ENCODE measurements at places on chromosomes 4 and X.

GRCh38 chr4:153232768-153233167 is 28.5 kb downstream of the TRIM2 start:
- no peak for DNase-seq

- DNase-seq: no peak
Observed at GRCh38 chr4:6342530-6343293, 73.1 kb downstream of the WFS1 start.

DNA sequence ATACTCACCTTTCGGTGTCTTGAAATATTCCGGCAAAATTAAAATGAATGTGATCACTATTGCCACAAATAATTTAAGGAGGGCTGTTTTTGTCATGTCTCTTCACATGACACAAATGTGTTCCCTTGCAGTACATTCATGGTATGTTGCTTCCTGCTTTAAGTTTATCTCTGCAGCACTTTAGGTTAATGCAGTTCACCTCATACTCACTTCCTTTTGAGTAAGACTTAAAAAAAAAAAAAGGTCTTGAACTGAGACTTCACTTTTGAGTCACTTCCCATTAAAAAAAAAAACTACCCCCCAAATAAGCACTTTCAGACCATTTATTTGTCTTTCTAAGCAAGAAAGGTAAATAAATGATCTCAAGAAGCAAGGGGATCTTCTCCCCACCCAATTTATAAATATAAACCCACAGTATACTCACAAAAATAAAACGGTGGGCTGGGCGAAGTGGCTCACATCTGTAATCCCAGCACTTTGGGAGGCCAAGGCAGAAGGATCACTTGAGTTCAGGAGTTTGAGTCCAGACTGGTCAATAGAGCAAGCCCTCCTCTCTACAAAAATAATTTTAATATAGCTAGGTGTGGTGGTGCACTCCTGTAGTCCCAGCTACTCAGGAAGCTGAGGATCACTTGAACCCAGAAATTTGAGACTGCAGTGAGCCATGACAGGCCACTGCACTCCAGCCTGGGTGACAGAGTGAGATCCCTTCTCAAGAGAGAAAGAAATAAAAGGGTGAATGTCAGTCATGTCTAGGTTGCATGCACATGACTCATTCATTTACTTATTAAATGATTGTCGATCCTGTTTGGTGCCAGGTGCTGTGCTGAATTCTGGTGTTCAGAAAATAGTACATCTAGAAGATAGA is at the start of gene TMEM156:
Gene TMEM156, minus strand, starts transcription at position 192 of the 868 bp plus-strand sequence. Its CDS starts 96 bp downstream, at position 96.
- peak; percentile 56 for DNase-seq

DNA sequence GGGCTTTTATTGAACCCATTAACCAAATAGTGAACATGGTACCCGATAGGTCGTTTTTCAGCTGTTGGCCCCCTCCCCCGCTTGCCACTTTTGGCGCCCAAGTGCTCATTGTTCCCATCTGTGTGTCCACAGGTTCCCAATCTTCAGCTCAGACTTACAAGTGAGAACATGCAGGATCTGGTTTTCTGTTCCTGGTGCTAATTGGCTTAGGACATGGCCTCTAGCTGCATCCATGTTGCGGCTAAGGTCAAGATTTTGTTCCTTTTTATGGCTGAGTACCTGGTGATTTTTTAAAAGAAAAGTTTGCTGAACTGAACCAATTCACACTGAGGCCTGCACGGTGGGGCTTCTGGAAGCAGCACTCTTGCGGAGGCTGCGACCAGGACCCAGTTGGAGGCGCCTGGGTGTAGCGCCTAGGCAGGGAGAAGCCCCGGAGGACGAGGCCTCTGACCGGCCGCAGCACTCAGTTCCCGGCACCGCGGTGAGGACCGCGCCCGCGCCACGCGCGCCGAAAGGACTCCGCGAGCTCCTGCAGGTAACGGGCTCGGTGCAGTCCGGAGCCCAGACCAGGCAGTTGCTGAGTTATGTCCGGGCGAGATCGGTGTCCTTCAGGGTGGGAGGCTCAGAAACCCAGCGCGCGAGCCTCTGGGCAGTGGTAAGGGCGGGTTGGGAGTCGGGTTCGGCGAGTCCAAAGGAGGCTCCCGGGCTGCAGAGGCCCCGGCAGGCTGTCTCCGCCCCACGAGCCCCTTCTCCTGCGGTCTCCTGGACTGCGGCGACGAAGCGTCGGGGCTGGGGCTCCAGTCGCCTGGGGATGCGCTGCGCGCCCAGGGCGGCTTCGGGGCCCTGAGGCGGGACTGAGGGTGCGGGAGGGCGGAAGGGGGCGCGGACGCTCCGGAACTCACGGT is 15.8 kb upstream of the SLC25A4 start:
- DNase-seq: peak; percentile 50

DNA sequence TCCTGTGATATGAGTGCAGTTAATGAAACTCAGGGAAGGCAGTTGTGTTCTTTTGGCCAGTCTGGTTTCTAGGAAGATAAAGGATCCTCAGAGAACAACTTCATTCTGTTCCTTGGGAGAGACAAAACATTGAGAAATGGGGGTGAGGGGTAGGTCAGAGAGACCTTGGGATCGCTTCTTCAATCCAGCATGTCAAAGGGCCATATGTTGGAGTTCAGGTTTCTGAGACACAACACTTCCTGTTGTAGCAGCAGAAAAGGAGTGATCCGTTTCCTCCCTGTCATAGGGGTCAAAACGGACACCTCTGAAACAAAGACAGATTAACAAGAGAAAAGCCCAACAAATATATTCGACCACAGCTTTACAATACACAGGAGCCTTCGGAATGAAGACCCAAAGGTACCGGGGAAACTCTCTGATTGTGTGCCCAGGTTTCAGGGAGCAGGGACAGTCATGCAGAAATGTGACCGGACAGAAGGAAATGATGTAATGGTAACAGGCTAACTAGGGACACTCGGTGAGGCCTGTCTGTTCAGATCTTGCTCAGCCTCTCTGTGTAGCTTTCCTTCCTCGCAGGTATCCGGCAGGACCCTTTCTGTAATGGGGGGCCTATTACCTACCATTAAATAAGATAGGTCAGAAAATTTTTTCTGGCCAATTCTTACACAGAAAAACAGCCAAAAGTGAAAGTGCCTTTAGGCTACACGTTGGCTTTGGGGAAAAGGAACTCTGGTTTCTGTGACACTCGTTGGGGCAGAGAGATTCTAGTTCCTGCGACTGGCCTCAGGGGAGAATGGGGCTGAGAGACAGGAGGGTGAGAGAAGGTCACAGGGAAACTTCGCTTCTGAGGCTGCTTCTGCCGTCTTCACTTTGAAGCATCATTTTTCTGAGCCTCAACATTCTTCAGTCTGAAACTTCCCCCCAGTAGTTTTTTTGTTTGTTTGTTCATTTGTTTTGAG is 103.3 kb upstream of the TLR3 start:
- DNase-seq: no peak

GRCh38 chr4:38132107-38132673 is 172.0 kb downstream of the PTTG2 start:
- peak; percentile 76 for DNase-seq

DNA sequence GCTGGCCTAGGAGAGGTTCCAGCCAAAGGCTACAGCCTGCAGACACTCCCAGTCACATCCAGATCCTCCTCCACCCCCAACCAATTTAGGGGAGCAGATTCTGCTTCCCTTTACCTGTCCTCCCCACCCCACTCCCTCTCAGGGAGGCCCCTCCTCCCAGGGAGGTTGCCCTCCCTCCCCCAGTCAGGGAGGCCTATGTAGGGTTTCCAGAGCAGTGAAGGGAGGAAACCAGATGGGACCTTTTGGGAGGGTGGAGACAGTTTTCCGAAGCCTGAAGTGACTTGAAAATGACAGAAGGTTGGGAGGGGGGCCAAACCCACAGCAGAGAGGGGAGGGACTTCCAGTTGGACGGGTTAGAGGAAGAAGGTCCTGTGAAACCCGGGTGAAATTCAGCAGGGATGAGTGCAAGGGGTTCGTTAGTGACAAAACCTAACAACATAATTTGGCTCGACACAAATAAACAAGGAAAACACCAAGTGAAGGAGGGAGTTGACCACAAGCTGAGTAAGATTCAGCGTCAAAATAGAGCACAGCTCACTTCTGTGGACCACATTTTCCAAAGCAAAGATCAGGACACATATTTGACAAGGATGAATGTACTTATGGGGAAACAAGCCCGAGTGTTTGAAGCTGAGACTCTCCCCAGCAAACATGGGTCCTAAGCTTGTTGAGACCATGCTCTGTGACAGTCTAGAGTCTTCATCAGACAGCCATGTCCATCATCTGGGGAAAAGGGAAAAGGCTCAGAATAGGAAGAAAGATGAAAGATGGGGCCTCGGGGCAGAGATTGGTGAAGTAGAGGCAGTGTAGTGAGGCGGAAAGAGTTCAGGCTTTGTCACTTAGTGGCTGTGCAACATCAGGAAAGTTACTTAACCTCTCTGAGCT is 46.4 kb downstream of the PRPS1 start:
- DNase-seq: peak; percentile 16

DNA sequence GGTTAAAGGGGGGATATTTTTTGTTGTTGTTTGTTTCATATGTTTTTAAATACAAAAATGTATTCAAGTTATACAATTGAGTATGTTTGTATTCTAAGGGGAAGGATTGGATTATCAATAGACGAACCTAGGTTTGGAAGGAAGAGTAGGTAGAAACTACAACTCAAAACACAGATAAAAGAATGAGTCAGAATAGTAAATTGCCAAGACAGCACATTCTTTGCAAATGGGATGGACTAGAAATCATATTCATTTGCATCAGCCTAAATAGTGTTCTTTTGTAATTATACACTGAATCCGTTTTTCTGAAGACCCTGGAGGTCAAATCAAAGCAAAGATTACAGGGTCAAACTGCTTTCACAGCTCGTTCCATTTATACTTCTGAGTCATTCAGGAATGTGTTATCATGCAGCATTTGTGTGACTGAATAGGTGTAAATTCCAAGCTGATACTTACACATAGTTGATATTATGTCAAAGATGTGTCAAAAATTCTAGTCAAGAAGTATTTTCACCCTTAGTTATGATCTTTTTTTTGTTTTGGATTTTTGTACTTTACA is 273.3 kb upstream of the FAT4 start:
- no peak for DNase-seq

- DNase-seq: no peak
Observed at GRCh38 chr4:87523307-87523706, 5.9 kb downstream of the SPARCL1 start.

DNA sequence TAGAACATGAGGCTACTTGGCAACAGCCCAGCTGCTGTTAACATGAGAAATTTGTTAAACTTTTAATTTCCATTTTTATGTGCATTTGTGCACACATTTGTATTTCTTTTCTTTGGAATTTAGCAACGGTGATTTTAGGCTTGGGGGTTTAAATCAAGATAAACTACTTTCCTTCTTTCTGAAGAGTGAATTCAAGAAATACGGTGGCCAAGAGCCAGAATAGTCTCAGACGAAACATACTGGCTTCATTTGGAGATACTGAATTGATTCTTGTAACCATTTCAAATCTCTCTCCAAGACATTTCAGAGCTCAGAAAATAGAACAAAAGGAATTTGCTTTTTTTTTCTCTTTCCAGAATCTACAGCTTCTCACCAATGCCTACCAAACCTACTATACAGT is 134.1 kb upstream of the SCML1 start:
- DNase-seq: no peak

DNA sequence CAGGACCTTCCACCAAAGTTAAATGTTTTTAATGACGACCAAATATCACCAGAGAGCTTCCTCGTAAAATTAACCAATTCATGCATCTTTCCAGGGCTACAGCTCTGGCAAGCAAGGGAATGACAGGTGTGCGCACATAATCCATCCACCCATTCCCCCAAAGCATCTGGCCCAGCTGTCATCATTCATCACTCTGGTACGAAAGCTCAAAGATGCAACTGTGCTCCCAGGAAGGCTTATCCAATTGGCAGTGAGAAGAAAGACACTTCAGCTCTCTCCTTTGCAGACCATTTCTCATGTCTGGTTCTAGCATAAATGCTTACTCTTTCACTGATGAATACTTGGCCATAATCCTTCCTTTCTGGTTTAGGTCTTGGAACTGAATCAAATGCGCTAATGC is 139.2 kb downstream of the NSUN7 start:
- DNase-seq: no peak

DNA sequence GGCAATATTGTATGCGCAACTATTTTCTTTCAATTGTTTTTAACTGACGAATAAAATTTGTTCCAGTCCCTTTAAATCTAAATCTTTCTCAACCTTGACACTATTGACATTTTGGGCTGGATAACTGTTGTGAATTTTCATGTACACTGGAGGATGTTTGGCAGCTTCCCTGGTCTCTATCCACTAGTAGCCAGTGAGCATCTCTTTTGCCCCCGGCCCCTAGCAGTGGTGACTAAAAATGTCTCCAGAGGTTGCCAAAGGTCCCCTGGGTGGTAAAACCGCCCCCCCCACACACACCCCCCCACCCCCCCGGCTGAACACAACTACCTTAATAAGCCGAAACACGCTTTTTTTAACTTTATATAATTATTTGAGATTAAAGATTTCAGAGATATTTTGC is 514 bp downstream of the FANCB start:
- no peak for DNase-seq

DNA sequence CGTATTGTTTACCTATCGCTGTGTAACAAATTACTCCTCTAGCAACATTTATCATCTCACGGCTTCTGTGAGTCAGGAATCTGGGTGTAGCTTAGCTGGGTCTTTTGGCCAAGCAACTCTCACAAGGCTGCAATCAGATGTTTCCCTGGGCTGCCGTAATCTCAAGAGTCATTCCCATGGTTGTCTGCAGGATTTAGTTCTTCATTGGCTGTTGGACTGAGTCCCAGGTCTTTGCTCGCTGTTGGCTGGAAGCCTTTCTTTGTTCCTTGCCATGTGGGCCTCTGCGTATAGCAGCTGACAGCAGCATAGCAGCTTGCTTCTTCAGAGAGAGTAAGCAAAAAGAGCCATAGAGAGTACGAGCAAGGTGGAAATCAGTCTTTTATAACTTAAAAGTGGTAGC is 16.8 kb downstream of the POLR2B start:
- no peak for DNase-seq

DNA sequence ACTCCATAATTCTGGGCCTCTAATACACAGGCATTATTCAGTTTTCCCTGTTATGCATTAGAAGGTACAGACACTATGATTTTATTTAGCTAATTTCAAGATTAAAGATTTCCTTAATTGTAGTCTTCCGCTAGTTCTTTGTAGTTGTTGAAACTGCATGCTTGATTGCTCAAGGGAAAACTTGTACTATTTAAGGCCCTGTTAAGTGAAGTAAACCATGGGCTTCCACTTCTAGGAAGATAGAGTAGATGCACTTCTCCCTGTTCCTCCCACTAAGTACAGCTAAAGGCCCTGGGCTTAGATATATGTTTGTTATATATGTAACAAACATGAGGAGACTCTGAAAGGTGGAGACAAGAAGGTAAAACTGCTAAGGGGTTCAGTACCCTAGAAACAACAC is 215.8 kb upstream of the LEF1 start:
- no peak for DNase-seq

GRCh38 chrX:38803243-38803587 is 2.0 kb downstream of the MID1IP1 start:
- DNase-seq: peak; percentile 24

DNA sequence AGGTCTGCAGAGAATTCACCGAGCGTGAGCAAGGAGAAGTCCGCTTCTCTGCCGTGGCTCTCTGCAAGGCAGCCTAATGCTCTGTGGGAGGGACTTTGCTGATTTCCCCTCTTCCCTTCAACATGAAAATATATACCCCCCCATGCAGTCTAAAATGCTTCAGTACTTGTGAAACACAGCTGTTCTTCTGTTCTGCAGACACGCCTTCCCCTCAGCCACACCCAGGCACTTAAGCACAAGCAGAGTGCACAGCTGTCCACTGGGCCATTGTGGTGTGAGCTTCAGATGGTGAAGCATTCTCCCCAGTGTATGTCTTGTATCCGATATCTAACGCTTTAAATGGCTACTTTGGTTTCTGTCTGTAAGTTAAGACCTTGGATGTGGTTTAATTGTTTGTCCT is 11.3 kb downstream of the UCHL1 start:
- DNase-seq: no peak

- DNase-seq: no peak
Observed at GRCh38 chrX:489820-490219, 103.1 kb upstream of the PPP2R3B start.
